Muscle of back (tissue), 13 donors: ENCODE measurements at places on chromosomes 13 and 19. TPM values are rescaled to one million over a fixed set of nuclear protein-coding genes. Genes with fewer than 3 reads are reported as not detected.

Gene TEX29
- not detected for polyA plus RNA-seq

Gene PNMA8B
- 3.4 TPM for polyA plus RNA-seq

DNA sequence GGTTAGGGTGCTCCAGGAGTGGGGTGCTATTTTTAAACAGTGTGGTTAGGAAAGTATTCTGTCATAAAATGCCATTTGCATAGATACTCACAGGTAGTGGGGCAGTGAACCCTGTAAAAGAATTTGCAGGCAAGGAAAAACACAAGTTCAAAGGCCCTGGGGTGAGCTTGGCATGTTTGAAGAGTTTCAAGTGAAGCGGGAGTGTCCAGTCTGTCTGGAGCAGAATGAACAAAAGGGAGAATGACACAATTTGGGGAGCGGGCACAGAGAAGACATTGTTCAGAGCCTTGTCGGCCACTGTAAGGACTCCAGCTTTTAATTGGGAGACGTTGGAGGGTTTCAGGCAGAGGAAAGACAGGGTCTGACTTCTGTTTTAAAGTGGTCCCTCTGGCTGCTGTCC is 2.8 kb downstream of the GRWD1 start:
- no peak for DNase-seq

DNA sequence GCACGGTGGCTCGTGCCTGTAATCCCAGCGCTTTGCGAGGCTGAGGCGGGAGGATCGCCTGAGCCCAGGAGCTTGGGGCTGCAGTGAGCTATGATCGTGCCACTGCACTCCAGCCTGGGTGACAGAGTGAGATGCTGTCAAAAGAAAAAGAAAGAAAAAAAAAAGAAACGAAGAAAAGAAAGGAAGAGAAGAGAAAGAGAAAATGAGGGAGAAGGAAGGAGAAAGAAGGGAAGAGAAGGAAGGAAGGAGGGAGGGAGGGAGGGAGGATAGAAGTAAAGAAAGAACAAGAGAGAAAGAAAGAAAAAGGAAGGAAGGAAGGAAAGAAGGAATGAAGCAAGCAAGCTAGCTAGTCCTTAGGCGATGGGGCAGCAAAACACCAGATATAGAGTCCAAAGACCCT is 14.1 kb downstream of the PTPRS start:
- no peak for DNase-seq

- peak; percentile 49 for DNase-seq
Measured at GRCh38 chr13:32838945-32839344, 177.3 kb upstream of the KL start.

Gene ADM5
- 1.2 TPM for polyA plus RNA-seq

DNA sequence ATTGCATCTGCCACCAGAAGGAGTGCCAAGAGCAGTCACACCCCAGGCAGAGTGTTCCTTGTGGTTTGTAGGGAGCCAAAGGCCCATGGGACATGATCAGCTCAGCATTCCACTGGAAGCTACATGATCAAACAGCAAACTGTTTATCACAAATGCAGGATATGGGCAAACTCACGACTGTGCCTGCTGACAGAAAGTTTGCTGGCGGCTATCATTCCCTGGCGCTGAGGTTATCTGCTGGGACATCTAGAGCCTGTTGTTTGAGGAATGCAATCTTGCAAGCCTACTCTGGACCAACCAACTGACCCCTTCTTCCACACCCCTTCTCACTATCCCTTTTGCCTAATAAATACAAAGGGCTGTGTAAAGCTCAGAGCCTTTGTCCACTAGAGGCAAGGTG is 7.7 kb upstream of the ZNF613 start:
- DNase-seq: no peak

GRCh38 chr13:113823771-113824170 is 40.1 kb downstream of the GAS6 start:
- DNase-seq: no peak

- DNase-seq: no peak
Measured at GRCh38 chr19:15828121-15828610, 12.7 kb upstream of the OR10H1 start.

DNA sequence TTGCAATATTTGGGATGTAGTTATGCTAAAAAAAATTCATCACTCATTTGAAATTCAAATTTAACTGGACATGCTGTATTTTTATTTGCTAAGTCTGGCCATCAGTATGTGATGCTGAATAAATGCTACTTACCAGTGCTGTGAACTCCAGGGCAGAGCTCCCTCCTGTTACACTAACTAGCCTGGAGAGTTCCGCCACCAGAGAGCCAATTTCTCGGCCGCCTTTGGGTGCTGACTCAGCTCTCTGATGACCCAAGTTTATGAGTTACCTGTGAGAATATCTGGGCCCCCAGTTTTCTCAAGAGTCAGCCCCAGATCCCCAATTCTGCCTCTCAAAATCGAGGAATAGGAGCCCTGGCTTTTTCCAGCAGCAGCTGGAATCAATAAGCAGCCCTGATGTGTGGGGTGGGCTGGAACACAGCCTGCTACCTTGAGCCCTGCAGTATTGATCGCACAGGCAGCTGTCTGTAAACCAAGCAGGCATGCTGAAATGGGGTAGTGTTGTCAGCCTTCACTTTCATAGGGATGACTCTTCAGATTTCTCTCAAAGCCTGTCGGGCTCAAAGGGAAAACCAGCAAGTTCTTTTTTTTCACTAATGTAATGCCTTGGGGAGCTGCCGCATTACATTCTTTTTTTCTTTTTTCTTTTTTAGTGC is 113.7 kb downstream of the DNAJC15 start:
- DNase-seq: peak; percentile 30

GRCh38 chr19:51263808-51264207 is 12.9 kb downstream of the SIGLECL1 start:
- DNase-seq: no peak

- no peak for DNase-seq
Measured at GRCh38 chr19:38831142-38831605, 420 bp downstream of the ECH1 start.

Gene CPB2
- not detected for polyA plus RNA-seq

- DNase-seq: no peak
Measured at GRCh38 chr13:24275041-24275440, 34.3 kb upstream of the C1QTNF9 start.

DNA sequence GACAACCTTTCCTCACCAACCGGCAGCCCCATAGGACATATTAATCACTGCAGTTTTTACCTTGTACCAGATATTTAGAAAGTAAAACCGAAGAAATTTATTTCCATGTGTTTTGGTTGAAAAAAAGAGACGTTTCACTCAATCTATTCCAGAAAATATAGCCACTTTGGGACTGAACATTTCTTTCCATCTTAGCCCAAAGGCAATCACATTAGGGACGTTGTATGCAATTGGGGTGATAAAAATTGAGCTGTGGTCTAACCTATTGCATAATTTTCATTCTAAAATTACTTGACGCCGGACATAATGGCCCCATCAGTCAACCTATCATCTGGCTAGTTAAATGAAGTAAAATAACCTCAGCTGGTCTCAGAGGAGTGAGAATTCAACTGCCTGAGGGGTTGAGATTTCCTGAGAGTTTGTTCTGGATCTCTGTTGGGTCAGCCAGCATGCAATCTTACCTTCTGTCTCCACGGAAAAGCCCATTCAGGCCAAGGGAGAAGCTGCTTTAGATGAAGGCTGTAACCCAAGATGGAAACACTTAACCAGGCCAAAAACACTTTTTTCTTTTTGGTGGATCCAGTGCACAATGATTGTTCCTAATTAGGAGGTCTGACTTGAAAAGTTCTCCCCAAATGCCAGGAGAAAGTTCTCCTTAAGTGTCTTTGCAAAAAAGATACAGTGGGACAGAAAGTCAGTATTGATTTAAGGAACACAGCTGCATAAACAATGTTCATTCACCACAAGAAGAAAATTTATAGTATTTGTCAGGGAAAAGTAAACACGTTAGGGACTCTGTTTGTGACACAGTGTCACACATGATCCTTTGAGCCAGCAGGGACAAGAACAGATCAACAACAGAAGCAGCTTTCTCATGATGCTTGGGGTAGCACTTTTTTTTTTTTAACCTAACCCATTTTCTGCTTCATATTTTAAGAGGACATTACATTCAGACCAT is 34.1 kb downstream of the DLEU7 start:
- DNase-seq: no peak

Gene SCN1B
- polyA plus RNA-seq: 5.6 TPM

- no peak for DNase-seq
Measured at GRCh38 chr19:46533078-46533620, 37.5 kb upstream of the PNMA8B start.

DNA sequence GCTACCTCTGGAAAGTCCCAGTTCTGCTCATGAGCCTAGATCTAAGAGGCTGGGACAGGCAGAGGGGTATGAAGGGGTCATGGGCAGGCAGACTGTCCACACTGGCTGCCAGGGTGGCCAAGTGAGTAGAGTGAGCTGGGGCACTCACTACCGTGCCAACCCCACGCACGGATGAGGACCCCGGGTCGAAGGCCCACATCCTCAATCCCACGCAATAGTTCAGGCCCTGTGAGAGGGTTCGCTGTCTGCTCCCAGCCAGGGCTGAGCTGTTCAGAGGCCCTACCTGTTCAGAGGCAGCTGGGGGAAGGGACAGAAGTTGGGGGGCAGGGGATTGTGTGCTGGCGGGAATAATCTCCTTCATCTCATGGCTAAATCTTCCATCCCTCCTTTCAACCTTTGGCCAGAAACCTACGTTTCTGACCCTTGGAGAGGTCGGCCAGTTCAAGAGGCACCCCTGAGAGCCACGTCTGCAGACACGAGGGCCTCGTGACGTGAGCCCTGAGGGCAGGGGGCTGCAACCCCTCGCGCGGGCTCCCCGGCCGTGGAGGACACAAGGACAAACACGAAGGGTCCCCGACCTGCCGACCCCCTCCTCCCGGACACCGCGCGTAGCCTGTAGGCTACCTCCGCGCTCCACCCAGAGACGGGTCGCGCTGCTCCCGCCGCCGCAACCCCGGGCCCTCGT is 1.0 kb upstream of the RPS5 start:
- no peak for DNase-seq

DNA sequence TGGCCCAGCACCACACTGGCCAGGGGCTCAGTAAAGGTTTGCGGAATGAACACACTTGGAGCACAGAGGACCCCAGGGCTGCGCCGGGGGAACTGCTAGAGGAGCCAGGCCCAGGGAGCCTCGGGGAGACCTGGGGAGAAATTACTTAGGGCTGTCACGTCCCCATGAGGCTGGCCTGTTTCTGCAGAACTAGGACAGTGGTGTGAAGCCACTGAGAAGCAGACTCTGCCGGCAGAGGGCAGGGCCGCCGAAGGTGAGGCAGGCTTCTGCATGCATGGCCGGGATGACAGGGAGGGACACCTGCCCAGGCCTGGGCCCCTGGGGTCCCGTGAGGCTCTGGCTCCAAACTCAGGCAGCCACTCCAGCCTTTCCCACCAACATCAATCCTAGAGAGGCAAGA is 26.4 kb downstream of the ELAVL1 start:
- DNase-seq: no peak

GRCh38 chr19:56351208-56351607 is 36.6 kb upstream of the ZSCAN5A start:
- DNase-seq: no peak

Gene OR7D2
- polyA plus RNA-seq: 0.11 TPM

- DNase-seq: no peak
Measured at GRCh38 chr13:38849315-38849714, 141.3 kb downstream of the STOML3 start.

GRCh38 chr13:37107456-37107855 is 2.0 kb upstream of the CSNK1A1L start:
- no peak for DNase-seq

DNA sequence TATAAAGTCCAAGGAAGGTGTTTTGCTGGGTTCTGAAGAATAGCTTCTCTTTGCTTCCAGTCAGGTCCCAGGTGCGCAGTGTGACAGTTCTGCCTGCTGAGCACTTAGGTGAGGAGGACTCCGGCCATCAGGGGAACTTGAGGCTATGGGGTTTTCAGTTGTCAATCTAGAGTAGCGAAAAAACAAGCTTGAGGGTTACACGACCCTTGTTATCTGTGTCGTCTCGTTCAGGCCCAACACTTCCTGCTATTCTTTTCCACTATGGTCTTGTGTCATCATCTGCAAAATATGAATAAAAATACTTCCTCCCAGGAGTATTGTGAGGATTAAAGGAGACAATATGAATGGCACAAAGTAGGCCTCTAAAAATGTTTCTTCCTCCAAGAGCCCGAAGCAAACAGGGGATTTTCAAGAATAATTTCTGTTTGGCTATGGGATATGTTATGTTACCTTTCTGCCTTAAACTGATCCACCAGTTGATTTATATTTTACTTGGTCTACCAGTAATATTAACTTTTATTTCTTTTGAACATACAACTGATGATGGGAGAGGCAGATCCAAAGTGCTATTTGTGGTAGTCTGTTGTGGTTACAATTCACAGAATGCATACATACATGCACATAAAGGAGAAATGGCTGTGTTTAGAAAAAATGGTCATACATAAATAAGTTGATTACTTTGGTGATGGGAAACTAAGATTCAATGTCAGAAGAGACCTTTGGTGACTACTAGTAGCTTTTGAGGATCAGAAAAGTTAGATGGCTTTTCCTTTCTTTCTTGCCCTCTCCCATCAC is 40.5 kb upstream of the RCBTB2 start:
- DNase-seq: no peak

GRCh38 chr19:33624586-33624985 is 2.8 kb downstream of the CHST8 start:
- DNase-seq: no peak

GRCh38 chr13:43153436-43154090 is 130.2 kb downstream of the DNAJC15 start:
- no peak for DNase-seq

GRCh38 chr19:12847159-12848139 is 9.1 kb downstream of the MAST1 start:
- DNase-seq: peak; percentile 60

Gene CKM
- polyA plus RNA-seq: 2,828 TPM

- DNase-seq: no peak
Measured at GRCh38 chr13:96238861-96239260, 149.0 kb downstream of the HS6ST3 start.

DNA sequence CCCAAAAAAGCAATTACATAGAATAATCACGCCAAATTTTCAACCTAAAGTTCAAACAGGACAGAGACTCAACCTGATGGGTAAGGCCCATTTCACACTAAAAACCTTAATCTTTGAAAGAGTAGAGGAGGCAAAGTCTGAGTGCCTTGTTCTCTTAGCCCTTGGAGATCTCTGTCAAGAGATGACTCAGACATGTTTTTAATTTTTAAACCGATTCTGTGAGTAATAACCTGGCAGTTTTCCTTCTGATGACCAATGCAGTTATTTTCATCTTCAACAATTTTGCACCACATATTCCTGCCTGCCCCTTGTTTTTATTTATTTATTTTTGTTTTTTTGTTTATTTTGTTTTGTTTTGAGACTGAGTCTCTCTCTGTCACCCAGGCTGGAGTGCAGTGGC is 11.5 kb upstream of the TNFSF9 start:
- peak; percentile 55 for DNase-seq

DNA sequence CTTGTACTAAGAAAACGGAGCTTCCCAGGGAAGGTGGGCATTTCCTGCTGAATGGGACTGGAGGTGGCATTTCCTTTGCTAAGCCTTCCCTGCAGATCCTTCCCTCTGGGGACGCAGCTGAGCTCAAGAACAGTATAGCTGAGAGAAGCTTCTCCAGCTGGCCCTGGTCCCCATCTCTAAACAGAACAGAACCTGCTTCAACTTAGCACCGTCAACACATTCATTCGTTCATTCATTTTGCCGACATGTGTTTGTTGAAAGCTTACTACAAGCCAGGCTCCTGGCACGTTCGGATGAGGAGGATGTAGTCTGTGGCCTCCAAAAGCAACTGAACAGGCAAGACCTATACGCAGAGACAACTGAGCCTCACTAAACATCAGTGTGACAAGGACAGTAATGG is 36.6 kb upstream of the PEPD start:
- peak; percentile 37 for DNase-seq
